ENCODE measurements at places on chromosomes 13 and 19.

DNA sequence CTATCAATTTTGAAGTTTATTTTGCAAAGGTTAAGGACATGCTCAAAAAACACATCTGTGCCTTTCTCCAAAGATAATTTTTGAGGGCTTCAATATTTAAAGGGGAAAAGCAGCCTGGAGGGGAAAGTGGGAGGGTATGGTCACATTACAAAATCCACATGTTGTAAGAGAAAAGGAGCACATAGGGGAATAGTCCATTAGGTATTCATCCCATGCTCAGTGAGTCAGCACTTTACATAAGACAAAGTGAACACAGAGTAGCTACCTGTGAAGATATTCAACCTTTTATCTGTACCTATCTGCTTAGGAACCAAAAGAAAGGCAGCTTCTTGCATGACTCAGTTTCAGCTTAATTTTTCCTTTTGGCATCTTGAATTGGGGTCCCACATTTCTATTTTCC is 932.0 kb downstream of the SLITRK6 start:
- no peak for DNase-seq

GRCh38 chr19:43526884-43527859 is at the start of gene ETHE1:
Gene ETHE1, minus strand, starts transcription at chr19:43527201. Its CDS starts 24 bp downstream, at chr19:43527177.
- peak; percentile 91 for DNase-seq

DNA sequence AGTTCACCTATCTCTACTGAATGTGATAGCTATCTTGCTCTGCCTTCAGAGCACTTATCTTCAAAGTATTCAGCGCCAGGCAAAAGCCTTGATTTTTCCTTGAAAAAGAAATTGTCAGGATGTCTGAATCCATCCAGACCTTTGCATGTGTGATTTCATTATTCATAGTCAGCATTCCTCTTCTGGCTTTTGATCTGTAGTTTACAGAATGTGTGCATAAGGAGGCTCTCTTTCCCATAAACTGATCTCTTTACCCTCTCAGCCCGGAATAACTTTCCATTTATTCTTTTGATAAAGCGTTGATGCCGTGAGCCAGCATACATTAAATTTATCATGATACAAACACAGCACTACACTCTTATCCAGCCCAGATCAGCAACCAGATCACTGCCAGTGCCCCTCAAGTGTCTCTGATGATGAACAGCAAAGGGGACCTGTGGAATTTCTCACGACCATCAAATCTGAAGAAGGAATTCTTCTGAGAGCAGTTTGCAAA is 130.8 kb downstream of the DNAJC15 start:
- DNase-seq, result no peak

GRCh38 chr13:99864627-99864990 is 107.0 kb downstream of the ZIC5 start:
- no peak for DNase-seq

- no peak for DNase-seq
Measured at GRCh38 chr19:47729799-47730520, 15.4 kb upstream of the NOP53 start.

DNA sequence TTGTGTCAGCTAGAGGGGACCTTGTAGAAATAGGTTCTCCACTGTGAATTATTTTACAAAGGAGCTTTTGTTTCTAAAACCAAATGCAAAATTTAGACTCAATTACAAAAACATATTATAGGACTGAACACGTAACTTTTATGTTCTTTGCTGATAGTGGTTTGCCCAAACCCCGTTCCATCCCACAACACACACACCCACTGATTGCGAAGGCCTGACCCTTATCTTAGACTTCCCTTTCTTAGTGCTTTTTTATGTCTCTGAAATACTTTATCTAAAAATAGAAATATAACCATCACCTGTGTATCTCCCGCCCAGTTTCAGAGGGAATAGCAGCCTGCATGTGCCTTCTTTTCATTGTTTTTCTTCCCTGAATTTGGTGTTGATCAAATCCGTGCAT is 13.0 kb downstream of the CCNA1 start:
- DNase-seq, result no peak

DNA sequence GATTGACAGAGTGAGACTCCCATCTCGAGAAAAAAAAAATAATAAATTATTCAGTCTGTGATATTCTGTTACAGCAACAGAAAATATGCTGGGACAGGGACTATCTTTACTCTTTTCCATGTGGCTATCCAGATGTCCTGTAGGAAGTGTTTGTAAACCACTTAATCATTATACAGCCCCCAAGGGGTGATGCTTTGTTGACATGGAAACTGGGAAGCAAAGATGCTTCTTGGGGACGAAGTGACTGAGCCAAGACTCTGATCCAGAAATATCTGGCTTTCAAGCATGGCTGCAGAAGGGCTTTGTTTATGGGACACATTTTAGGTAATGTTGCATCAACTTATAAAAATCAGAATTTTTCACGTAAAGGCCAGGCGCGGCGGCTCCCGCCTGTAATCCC is 5.4 kb downstream of the ZNF8 start:
- DNase-seq, result no peak

GRCh38 chr13:71864986-71865873 is 1.8 kb downstream of the DACH1 start:
- no peak for DNase-seq

GRCh38 chr19:30219702-30220101 is 152.5 kb upstream of the ZNF536 start:
- DNase-seq, result no peak

DNA sequence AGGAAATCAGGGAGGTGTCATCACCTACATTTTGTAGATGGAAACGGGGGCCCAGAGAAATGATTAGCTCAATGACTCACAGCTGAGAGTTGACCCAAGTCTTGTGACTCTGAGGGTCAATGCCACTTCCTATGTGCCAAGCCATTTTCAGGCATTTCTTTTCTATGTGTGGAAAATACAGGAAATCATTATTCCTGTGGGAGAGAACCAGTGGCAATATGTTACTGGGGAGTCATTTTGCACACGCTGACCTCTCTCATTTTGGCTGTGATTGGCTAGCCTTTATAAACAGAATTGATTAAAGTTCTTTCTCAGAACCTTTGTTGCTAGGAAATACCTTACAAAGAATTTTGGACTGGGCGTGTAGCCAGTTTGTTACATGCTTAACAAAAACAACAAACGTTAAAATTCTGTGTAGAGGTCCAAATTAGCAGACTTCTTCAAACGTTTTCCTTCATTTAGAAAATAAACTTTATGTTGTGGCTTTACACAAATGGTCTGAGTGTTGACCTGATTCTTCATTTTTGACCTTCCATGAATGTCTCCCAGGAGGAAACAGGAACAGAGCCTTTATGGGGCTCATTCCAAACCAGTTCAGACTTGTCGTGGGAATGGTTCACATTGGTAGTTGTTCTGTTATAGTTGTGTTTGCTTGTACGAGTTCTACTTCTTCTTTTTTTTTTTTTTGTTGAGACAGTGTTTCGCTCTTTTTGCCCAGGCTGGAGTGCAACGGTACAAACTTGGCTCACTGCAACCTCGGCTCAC is 11.4 kb downstream of the PCCA start:
- no peak for DNase-seq

DNA sequence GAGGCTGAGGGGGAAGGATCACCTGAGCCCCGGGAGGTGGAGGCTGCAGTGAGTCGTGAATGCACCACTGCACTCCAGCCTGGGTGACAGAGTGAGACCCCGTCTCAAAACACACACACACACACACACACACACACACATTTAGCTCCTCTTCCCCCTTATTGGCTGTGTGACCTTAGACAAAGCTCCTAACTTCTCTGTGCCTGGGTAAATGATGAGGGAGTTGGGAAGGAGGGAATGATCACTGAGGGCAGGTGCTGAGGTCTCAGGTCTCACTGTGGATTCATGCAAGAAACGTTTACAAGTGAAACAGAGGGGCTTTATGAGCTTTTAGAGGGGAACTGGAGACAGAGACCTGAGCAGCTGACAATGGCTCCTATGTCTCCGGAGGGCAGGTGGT is 16.9 kb upstream of the BCL3 start:
- no peak for DNase-seq

GRCh38 chr13:93689333-93689732 is 462.7 kb downstream of the GPC6 start:
- DNase-seq, result no peak

GRCh38 chr13:99376132-99376531 is 68.9 kb upstream of the GPR183 start:
- no peak for DNase-seq

- no peak for DNase-seq
Measured at GRCh38 chr19:18304208-18304457, 18.7 kb downstream of the LSM4 start.

- no peak for DNase-seq
Measured at GRCh38 chr19:16096280-16096855, 15.3 kb upstream of the RAB8A start.

- no peak for DNase-seq
Measured at GRCh38 chr13:104686484-104686883, 1620.3 kb upstream of the SLC10A2 start.

DNA sequence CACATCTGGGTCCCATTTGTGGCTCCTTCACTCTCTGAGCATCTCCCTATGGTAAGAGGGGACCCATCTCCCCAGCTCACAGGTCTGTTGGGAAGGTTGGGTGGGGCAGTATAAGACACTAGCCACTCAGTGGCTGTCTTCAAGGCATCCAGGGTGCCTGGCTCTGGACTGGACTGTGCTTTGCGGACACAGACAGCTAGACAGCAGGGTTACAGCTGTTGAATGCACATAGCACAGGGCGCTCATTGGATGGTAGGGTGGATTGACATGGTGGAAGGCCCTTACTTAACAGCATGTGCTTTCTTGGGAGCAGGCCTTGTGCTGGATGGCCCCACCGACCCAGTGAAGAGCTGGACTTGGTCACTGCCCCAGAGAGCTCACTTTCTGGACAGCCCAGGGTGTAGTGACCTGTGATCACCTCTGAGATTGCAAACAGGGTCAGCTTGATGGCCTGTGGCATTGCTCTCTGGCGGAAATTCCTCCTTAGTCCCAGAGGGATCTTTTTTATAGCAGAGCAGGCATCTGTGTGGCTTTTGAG is 1.9 kb downstream of the ZNF444 start:
- no peak for DNase-seq

DNA sequence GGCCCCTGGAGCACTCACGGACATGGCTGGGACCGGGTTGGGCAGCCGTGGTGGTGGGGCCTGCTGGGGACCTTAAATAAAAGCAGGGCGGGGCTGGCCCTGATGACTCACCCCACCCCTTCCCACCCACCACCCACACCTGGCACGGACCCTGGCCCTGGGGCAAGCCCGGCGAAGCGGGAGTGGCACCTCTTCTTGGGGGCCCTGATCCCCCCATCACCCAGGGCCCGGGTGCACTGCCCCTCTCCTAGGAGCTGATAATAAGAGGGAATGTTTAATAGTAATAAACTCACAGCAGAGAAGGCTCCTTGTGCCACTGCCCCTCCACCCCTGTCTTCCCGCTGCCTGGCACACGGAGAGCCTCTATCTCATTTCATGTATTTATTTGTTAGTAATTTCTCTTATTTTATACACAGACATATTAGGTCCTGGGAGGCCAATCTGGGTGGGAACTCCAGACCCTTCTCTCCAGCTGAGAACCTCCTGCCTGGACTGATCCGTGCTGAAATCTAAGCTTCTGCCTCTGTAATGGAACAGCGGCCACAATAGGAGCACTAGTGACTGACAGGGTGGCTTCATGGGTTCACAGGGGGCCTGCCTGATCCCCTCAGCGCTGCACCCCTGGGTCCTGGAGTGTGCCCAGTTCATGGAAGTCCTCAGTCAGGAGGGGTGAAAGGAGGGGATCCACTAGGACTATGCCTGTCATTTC is at the start of gene LGALS7:
LGALS7 (minus strand) TSS at position 49 of the 709 bp plus-strand sequence; CDS start at position 24, 25 bp downstream.
- no peak for DNase-seq

DNA sequence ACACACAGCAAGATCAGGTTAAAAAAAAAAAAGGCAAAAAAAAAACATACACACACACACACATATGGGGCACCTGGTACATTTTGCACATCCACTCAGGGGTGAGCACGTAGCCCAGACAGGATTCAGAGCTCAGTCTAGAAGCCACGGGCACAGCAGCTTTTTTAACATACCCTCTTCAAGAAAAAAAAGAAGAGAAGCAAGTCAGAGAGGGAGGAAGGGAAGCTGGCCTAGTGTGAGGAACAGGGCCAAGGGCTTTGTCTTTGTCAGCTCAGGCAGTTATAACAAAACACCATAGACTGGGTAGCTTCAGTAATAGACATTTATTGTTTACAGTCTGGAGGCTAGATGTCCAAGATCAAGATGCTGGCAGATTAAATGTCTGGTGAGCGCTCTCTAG is 2.3 kb upstream of the TPM4 start:
- no peak for DNase-seq

GRCh38 chr13:111517641-111518010 is 197.2 kb downstream of the TEX29 start:
- no peak for DNase-seq

DNA sequence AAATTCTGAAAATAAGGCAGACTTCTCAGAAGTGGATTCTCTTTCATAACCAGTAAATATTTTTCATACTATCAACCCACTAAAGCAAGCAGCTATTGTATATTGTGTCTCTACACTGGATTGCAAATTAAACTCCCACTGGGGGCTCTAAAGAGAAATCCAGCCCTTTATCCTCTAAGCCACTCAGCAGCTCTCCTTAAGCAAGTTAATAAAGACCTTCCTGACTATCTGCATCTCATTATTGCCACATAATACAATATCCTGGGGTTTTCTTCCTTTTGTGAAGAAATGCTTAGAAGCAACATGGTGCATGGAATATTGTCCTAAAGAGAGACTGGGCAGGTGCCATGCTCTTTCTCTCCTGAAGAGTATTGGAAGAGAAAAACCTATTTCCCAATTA is 521.3 kb downstream of the MYO16 start:
- no peak for DNase-seq

- no peak for DNase-seq
Measured at GRCh38 chr13:98797456-98797855, 45.0 kb upstream of the SLC15A1 start.

- DNase-seq, result no peak
Measured at GRCh38 chr19:2982561-2982960, 5.2 kb downstream of the TLE6 start.

GRCh38 chr13:43405457-43405856 is 381.3 kb downstream of the ENOX1 start:
- DNase-seq, result no peak

DNA sequence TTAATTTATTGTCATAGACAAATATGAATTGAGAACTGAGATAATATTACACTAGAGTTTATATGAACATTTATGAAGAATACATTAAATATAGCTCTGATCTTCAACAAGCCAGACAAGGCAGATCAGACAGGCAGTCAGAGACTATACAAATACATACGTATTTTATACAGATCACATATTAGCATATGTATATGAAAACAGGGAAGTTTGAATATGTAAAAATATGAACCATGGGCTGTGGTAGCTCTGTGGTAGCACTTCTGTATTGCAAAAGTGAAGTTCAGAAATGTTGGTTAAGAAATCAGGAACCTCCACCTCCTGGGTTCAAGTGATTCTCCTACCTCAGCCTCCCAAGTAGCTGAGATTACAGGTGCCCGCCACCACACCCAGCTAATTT is 20.7 kb downstream of the GPR180 start:
- no peak for DNase-seq

- no peak for DNase-seq
Measured at GRCh38 chr13:113774177-113775107, 15.4 kb downstream of the TMEM255B start.

DNA sequence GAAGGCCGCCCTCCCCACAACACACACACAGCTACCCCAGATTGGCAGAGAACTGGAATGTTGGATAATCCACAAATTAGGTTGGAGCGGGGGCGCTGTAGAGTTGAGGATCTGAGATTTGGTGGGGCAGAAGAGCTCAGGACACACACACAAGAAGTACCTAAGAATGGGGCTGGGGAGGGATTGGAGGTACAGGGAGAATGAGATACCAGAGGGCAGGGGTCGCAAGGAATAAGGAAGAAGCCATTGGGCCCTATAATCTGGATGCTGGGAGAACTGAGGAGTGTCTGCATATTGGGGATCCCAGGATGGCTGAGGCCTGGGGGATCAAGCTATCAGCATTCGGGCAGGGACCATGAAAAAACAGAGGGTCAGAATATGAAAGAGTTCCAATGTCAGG is 11.5 kb downstream of the SYT3 start:
- DNase-seq, result no peak
